ENCODE measurements at places on chromosomes 7 and 10.
A peak's percentile ranks its signal among the peaks of the same experiment; 100 is the strongest.

GRCh38 chr10:113057948-113058522 lies 108.0 kb downstream of the TCF7L2 start:
- no peaks in the 10 kb centered on the region for H3K27me3 ChIP-seq
- H3K36me3 ChIP-seq = no peaks in the 10 kb centered on the region

DNA sequence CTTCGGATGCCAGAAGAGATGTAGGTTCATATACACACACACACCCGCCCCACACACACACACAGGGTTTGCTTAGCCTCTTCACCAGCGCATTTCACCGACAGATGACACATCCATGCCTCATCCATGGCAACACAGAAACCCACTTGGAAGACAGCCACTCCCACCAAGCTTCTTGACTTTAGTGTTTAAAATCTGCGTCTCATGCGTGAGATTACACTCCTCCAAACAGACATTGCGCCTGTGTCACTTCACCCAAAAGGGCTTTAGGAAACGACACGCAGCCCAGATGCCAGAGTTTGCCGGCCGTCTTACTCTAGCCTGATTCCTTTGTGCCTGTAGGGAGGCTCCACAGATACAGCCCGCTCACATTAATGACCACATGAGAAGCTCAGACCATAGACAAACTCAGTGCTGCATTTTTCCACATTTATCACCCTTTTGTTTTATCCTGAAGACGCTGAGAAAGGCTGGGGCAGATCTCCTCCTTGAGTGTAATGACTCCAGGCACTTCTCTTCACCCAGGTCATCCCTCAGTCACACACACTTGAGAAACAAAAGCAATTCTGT lies 73.8 kb downstream of the DIP2C start:
- no peak overlapping the region for H3K27ac ChIP-seq
- no peak overlapping the region for H3K4me3 ChIP-seq
- H3K27me3 ChIP-seq = no peaks in the 10 kb centered on the region
- H3K36me3 ChIP-seq = no peaks in the 10 kb centered on the region
- no peaks in the 10 kb centered on the region for H3K4me1 ChIP-seq

DNA sequence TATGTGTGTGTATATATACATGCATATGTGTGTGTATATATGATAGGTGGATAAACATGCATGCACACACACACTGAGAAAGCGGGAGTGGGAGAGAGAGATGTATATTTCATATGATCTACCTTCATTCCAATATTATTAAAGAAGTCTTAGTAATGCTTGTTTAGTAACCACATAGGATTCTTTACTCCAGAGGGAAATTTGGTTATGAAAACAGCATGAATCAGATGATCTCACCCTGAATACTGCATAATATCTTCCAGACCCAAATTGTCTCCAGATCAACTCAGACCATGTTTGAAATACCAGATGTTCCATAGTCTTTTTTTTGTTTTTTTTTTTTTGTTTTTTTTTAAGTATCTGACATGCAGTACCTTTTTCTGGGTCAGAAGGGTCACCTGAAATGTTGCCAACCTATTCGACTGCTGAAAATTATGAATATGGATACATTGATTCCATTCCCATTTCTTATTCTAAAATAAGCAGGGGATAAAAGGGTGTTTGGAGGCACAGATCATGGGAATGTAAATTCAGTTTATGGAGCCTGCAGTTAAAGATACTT lies 17.4 kb downstream of the TES start:
- no peaks in the 10 kb centered on the region for H3K27me3 ChIP-seq
- H3K36me3 ChIP-seq = no peaks in the 10 kb centered on the region
- H3K4me1 ChIP-seq = no peaks in the 10 kb centered on the region

GRCh38 chr7:17601921-17602320 lies 303.5 kb downstream of the AHR start:
- no peaks in the 10 kb centered on the region for H3K36me3 ChIP-seq
- H3K4me1 ChIP-seq = no peaks in the 10 kb centered on the region
- H3K27me3 ChIP-seq = no peaks in the 10 kb centered on the region
- H3K27ac ChIP-seq = no peak overlapping the region

DNA sequence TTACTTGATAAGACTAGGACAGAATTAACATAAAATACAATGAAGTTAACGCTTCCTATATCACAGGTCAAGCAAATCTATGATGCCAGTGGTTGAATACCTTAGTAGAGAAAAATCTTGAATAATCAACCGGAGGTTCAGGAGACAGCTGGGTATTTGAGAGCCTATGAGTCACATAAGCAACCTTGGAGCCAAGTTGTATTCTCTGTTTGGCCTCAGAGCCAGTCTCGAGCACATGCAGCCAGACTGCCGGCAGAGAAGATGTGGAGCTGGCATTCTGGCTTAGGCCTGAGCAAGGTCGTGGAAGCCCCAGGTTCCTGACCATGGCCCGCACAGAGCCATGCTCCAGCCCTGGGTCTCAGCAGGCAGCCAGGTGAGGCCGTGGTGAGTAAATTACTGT lies 90.3 kb downstream of the FAM204A start:
- H3K27ac ChIP-seq = no peak overlapping the region
- no peak overlapping the region for H3K4me3 ChIP-seq
- H3K27me3 ChIP-seq = no peaks in the 10 kb centered on the region
- H3K36me3 ChIP-seq = no peaks in the 10 kb centered on the region

GRCh38 chr10:88553116-88553752 lies 29.9 kb downstream of the RNLS start:
- no peak overlapping the region for H3K27ac ChIP-seq
- DNase-seq = no peak
- H3K27me3 ChIP-seq = no peaks in the 10 kb centered on the region
- H3K36me3 ChIP-seq = no peaks in the 10 kb centered on the region
- no peak overlapping the region for H3K4me3 ChIP-seq

DNA sequence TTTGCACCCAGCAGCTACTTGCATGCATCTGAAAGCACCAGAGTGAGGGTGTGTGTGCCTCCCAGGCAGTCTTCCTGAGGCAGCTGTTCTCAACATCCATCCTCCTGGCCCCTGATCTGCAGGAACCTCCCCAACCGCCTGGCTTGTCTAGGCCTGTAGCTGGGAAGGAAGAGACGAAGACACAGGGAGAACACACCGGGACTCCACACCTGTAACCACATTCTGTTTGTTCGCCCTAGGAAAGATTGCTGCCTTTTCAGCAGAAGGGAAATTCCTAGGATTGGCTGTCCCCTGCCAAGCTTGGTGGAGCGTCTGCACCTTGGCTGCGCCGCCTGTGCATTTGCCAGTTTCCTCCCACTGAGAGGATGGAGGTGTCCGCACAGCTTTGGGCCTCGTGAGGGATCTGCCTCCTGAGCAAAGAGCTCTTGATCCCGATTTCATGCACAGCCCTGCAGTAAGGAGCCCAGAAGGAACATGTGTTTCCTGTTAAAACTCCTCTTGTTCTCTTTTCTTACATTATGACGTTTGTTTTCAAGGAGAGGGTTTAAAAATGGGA lies 154.6 kb downstream of the TPST1 start:
- no peak for DNase-seq
- no peak overlapping the region for H3K4me3 ChIP-seq
- H3K27me3 ChIP-seq = no peaks in the 10 kb centered on the region
- H3K36me3 ChIP-seq = no peaks in the 10 kb centered on the region
- no peak overlapping the region for H3K27ac ChIP-seq

GRCh38 chr10:124650263-124650662 lies 93.9 kb downstream of the FAM53B start:
- no peak overlapping the region for H3K27ac ChIP-seq
- H3K4me3 ChIP-seq = no peak overlapping the region
- no peaks in the 10 kb centered on the region for H3K36me3 ChIP-seq

DNA sequence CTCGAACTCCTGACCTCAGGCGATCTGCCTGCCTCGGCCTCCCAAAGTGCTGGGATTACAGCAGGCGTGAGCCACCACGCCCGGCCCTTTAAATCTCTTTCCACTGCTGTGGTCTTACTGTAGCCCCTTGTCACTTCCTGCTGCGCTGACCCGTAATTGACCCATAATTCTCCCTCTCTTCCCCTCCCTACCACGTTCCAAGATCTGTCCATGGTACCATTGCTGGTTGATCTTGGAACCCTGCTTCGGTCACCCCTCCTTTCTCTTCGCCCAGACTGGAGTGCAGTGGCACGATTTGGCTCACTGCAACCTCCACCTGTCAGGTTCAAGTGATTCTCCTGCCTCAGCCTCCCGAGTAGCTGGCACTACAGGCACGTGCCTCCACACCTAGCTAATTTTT lies 6.5 kb downstream of the POR start:
- no peaks in the 10 kb centered on the region for H3K27me3 ChIP-seq
- H3K27ac ChIP-seq = peak overlapping the region; percentile 100
- DNase-seq = no peak
- no peaks in the 10 kb centered on the region for H3K36me3 ChIP-seq
- peaks cover 68% of the 10 kb centered on the region for H3K4me1 ChIP-seq

DNA sequence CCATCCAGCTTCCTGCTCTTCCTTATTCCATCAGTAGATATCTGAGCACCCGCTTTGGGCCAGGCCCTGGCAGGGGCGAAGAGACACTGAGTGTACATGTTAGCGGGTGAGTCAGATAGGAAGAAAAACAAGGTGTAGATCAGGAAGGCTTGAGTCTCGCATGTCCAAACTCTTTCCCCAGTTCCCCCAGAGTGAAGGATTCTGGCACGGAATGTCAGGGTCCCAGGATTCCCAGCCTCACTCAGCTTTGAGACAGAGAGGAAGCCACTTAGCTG lies 24.1 kb upstream of the CHST15 start:
- H3K4me1 ChIP-seq = no peaks in the 10 kb centered on the region
- no peak overlapping the region for H3K4me3 ChIP-seq
- H3K36me3 ChIP-seq = no peaks in the 10 kb centered on the region
- H3K27me3 ChIP-seq = no peaks in the 10 kb centered on the region
- no peak overlapping the region for H3K27ac ChIP-seq
- no peak for DNase-seq

GRCh38 chr7:82443547-82444219 lies at the start of gene CACNA2D1:
Gene CACNA2D1 (minus strand): TSS chr7:82443777.
- H3K27me3 ChIP-seq = no peaks in the 10 kb centered on the region
- peak within 1 kb of the TSS; percentile 51 for H3K4me3 ChIP-seq
- peak; percentile 52 for DNase-seq
- H3K36me3 ChIP-seq = no peaks in the 10 kb centered on the region

GRCh38 chr10:50545846-50546245 lies 77.9 kb downstream of the SGMS1 start:
- no peak overlapping the region for H3K27ac ChIP-seq
- no peak overlapping the region for H3K4me3 ChIP-seq
- peaks cover 18% of the 10 kb centered on the region for H3K4me1 ChIP-seq
- DNase-seq = no peak
- no peaks in the 10 kb centered on the region for H3K27me3 ChIP-seq
- no peaks in the 10 kb centered on the region for H3K36me3 ChIP-seq

DNA sequence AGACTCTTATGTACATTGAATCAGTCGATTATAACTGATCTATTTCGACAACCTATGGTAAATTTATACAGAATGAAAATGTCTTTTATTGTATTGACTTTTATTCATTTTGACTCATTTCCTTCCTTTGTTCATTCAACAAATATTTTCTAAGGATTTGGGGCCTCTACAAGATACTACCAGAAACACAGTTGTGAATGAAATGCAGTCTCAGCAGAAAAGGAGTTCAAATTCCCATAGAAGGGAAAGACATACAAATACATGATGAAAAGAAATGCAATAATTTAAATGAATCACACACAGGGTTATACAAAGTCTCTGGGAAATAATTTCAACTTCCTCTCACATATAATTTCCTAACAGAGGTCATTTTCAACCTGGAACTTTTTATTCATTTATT lies 134.0 kb upstream of the SEMA3A start:
- H3K4me1 ChIP-seq = no peaks in the 10 kb centered on the region
- no peak overlapping the region for H3K27ac ChIP-seq
- no peaks in the 10 kb centered on the region for H3K27me3 ChIP-seq
- no peak for DNase-seq
- no peak overlapping the region for H3K4me3 ChIP-seq

GRCh38 chr7:107538001-107538400 lies 25.7 kb downstream of the COG5 start:
- H3K27me3 ChIP-seq = no peaks in the 10 kb centered on the region
- DNase-seq = no peak
- no peak overlapping the region for H3K4me3 ChIP-seq

DNA sequence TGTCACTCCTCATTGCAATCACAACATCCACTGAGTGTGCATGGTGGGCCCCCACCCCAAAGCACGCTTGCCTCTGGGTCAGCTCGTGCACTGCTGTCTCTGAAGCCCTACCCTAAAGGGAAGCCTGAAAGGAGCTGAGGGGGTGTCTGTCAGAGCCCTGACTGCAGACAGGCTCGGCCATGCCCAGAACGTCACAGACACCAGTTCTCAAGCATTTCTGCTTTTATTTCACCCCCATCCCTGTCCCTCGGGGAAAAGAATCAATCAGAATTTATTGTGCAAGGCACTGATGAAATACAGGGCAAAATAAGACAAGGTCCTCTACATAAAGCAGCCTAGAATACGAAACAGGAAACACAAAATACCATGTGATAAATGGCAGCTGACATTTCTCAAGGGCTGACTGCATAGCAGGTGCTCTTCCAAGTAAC lies 231.8 kb downstream of the WDR37 start:
- no peaks in the 10 kb centered on the region for H3K27me3 ChIP-seq
- DNase-seq = no peak
- H3K27ac ChIP-seq = no peak overlapping the region
- H3K36me3 ChIP-seq = no peaks in the 10 kb centered on the region
- no peak overlapping the region for H3K4me3 ChIP-seq

DNA sequence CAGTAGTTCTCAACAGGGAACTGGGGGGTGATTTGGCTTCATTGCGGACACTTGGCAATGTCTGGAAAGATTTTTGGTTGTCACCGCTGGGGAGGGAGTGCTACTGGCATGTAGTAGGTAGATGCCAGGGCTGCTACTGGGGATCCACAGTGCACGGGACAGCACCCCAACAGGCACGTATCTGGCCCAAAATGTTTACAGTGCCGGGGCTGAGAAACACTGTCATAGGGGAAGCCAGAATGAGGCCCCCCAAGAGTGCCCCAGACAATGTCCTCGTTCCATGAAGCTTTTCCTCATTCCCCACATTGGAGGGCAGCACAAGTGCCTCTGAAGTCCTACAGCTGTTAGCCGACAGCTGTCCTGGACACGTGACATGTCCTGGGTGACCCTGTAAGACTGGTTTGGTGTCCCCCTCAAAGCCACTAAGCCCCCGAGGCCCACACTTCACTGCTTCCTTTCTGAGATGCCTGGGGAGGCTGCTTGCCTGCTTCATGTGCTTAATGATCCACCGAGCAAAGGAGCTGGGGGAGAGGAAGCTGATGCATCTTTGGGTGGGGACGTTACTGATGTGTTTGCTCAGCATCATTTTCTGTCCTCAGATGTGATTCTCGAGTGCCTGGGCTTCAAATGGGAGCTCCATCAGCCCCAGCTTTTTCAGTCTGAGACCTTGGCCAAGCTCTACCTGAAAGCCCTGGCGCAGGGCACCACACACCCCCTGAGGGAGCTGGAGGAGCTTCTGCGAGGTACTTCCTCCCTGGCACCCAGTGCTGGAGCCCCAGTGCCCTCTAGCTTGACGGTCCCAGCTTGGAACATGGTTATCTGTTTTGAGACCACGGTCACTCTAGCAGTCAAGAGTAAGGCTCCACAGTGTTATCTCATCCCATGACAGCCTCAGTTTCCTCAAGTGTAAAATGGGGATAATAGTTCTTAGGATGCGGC lies 14.7 kb downstream of the BTBD16 start:
- H3K36me3 ChIP-seq = no peaks in the 10 kb centered on the region
- H3K27ac ChIP-seq = no peak overlapping the region
- no peaks in the 10 kb centered on the region for H3K27me3 ChIP-seq
- no peaks in the 10 kb centered on the region for H3K4me1 ChIP-seq
- H3K4me3 ChIP-seq = no peak overlapping the region
